CD14-positive monocyte (primary cell): ENCODE measurements at places on chromosomes 1 and 21.

GRCh38 chr1:203316626-203317093 is 11.3 kb downstream of the BTG2 start:
- DNase-seq, result no peak

- no peak for DNase-seq
Measured at GRCh38 chr1:218112862-218113261, 172.2 kb upstream of the RRP15 start.

DNA sequence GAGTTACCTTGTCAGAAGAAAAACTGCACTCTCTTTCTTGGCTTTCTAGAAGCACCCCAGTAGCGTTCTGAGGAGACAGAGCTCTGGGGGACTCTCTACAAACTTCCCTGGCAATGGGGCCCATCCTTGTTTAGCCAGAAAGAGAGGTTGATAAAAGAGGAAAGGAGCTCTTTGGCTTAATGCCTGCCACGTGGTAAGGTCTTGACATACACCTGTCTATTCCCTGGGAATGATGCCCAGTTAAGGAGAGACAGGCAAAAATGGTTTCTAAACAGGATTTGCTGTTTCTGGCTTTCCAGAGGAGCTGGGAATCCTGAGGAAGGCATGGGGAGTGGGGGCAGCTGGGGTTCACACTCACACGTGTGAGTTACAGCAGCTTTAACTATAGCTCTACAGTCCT is 30.2 kb upstream of the IL20 start:
- DNase-seq, result no peak

DNA sequence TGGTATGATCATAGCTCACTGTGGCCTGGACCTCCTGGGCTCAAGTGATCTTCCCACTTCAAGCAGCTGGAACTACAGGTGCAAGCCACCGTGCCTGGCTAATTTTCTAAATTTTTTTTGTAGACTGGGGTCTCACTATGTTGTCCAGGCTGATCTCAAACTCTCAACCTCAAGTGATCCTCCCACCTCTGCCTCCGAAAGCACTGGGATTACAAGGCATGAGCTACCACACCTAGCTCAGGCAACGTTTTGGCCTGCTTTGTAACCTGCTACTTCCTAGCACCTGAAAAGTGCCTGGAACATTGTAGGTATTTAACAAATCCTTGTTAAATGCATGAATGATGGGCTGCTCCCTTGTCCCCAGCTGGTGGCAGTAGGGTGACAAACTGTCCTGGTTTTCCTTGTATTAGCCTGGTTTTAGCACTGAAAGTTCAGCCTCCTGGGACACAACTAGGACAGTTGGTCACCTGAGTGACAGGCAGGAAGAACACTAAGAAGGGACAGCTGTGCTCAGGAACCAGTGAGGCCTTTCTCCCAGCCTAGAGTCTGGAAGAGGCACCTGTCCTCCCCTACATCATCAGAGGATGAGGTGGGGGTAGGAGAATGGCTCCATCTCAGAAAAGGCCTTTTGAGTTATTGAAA is 88.5 kb upstream of the CD34 start:
- no peak for DNase-seq

GRCh38 chr21:41768437-41769042 is 1.7 kb upstream of the RIPK4 start:
- DNase-seq, result no peak

- DNase-seq, result no peak
Measured at GRCh38 chr1:82819234-82819633, 1018.5 kb downstream of the ADGRL2 start.

- DNase-seq, result peak; percentile 29
Measured at GRCh38 chr1:172578586-172578985, 45.6 kb downstream of the SUCO start.

GRCh38 chr1:14689996-14690615 is 91.6 kb downstream of the KAZN start:
- no peak for DNase-seq

DNA sequence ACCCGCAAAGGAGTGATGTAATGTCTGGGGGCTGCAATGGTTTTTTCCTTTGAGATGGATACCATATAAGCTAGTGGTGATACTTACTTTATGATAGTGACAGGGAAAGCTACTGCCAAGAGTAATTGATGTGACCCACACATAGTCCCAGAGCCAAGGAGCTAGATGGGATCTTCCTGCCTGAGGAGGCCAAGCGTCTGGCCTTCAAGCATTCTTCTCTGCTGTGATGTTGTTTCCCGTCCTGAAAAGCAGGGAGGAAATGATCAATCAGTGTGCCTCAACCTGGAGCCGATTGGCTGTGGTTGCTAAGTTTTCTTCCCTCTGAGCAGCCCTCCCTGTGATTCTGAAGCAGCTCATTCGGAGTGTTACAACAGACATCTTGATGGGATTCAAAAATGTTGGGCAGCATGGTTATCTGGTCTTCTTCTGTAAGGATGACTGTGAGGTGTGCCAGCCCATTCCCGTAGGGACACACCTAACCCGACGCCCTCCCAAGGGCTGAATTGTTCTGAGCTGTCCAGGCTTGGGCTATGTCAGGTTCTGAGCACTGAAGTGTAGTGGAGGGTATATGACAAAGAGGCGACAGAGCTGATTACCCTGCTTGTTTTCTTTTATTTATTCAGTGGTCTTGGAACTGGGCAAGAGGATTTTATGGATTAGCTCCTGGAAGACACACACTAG is 56.7 kb downstream of the UCK2 start:
- DNase-seq, result peak; percentile 37

- peak; percentile 69 for DNase-seq
Measured at GRCh38 chr1:178275553-178275952, 181.6 kb downstream of the RASAL2 start.

DNA sequence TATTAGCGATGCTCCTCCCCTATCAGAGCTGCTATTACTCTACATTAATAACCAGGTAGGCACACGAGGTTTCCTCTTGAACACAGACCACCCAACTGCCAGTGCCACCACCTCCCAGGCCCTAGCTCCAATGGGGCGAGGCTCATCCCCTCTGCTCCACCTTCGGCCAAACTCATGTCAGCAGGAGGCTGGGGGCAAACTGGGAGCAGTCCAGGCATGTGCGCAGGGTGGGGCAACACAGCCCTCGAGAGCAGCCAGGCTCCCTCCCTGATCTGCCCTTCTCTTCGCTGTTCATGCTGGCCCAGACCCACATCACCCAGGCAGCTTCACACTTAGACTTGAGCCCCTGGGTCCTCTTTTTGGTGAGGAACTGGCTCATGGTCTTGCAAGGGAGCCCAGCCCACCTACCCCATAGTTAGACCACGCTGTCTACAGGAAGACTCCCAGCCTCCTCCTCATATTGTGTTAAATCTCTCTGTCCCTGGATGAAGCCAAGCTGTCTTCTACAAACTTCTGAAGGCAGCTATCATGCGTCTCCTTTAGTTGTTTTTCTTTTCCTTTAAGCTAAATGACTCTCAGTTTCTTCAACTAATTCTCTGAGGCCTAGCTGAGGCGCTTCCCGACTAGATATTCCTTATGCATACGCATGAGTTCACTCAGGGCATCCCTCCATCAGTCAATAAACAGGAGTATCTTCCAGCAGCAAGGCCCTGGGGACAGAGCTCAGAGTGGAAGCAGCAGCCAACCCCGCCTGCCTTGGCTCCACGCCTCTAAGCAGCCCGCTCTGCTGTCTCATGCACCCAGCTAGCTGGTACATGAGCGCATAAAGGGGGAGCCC is 12.0 kb downstream of the TMEM9 start:
- no peak for DNase-seq

- no peak for DNase-seq
Measured at GRCh38 chr1:155200920-155201319, 6.8 kb downstream of the THBS3 start.

- no peak for DNase-seq
Measured at GRCh38 chr1:183003203-183003602, 20.0 kb upstream of the LAMC1 start.

DNA sequence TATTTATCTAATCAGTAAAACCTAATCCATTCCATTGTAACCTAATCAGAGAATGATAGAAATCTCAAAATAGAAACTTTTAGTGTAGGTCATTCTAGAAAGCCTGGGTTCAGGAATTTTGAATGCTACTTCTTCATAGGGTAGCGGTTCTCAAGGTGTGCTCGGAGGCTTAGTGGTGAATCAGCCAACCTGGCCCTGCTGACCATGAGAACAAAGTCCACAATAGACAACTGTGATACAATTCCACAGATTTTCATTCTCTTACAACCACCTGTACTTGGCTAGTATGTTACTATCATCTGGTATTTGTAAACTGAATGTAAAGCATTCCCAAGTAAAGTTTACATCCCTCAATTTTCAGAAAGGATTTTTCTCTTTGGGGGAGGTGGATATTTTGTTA is 7.5 kb upstream of the PUM1 start:
- no peak for DNase-seq

GRCh38 chr21:29121759-29122158 is 8.7 kb upstream of the MAP3K7CL start:
- DNase-seq, result no peak

GRCh38 chr1:27934818-27935549 is at the start of gene SMPDL3B:
SMPDL3B (plus strand) TSS chr1:27935000; CDS start chr1:27935184, 184 bp downstream.
- DNase-seq, result no peak

- no peak for DNase-seq
Measured at GRCh38 chr1:46466477-46467182, 23.0 kb upstream of the DMBX1 start.

DNA sequence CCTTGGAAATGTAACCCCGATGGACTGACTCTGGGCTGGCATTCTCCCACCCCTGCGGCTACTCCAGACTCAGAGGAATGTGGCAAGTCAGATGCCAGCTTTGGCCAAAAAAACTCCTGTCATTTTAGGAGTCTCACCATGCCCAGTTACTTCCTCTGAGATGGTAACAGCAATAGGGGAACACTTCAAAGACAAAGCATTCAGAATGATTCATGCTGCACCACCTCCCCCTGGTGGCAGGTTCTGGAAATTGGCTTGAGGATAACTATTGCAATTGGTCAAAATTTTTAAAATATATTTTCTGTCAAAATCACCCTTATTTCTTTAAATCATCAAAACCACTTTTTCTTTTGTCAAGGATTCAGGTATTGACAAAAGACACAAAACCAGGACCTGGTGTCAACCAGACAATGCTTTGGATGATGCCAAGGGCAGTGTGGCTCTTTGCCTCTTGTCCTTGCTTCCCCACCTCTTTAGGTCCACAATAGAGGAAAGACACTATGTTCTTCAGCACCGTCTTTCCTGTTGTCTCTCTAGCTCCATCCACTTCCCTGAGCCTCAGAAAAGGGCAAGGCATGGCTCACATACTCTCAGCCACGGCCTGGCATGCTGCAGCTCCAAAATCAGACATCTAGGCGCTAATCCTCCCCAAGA is 9.9 kb upstream of the CDCA8 start:
- peak; percentile 79 for DNase-seq

DNA sequence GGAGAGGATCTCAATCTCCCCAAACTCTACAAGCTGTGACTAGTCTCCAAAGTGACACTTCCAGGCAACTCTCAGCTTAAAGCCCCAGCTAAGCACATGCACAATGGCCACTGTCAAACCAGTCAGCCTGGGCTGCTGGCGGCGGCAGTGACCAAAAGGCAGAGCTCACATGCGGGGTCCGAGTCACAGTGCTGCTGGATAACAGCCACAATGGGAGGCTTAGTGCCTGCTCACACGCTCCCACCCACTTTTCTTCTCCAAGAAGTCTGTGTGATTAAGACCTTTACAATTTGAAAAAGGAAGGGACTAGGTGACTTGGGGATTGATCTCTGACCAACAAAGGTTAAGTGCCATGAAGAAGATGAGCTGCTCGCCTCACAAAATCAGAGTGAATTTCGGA is 16.8 kb downstream of the RIPK4 start:
- no peak for DNase-seq

- DNase-seq, result no peak
Measured at GRCh38 chr1:94993931-94994645, 67.2 kb upstream of the CNN3 start.

- DNase-seq, result no peak
Measured at GRCh38 chr1:45998020-45998617, 134.3 kb downstream of the PIK3R3 start.

GRCh38 chr21:42411197-42411869 is 7.6 kb downstream of the UBASH3A start:
- DNase-seq, result no peak

DNA sequence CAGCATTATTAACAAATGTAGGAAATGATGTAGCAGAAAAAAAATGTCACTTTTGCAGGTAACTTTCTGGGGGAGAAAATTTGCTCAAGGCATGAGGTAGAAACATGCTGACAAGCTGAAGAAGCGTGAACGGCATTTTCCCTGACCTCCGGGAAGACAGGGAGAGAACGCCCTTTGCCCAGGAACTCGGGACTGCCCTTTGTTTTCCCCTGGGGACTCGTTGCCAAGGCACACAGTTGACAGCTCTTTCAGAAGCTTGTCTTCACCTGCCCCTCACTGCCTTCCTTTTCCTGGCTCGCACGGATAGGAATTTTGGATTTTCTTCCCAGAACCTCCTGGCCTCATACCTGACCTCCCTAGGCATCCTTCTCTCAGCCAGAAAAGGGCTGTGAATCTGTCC is 52.7 kb upstream of the COA6 start:
- no peak for DNase-seq

DNA sequence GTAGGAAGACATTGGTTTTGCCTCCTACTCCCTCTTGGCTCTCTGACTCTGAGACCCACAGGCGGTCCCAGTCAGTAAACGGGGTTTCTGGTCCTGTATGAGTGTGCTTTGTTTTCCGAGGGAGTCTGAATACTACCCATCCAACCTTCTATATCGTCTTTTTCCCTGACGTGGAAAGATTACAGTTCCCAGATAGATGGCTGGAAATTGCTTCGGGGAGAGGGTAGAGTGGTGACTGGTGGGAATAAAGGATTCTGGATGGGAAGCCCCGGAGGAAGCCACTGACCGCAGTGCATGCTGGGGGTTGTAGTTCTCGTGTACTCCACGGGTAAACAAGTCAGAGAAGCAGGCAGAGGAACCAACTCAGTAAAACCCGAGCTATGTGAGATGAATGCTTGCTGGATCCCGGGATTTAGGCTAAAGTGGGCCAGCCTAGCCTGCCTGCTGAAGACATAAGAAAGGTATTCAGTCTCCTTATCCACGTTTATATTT is 66.2 kb upstream of the IRF2BP2 start:
- peak; percentile 73 for DNase-seq

DNA sequence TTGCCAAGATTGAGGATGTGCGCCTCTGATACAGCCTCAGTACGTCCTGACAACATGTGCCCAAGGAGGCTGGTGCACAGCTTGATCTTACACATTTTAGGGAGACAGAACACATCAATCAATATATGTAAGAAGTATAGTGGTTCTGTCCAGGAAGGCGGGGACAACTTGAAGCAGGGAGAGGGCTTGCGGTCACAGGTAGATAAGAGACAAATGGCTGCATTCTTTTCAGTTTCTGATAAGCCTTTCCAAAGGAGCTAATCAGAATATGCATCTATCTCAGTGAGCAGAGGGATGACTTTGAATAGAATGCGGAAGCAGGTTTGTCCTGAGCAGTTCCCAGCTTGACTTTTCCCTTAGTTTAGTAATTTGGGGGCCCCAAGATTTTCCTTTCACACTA is 10.2 kb downstream of the DHCR24 start:
- no peak for DNase-seq
